ENCODE measurements at places on chromosomes 4 and X.

DNA sequence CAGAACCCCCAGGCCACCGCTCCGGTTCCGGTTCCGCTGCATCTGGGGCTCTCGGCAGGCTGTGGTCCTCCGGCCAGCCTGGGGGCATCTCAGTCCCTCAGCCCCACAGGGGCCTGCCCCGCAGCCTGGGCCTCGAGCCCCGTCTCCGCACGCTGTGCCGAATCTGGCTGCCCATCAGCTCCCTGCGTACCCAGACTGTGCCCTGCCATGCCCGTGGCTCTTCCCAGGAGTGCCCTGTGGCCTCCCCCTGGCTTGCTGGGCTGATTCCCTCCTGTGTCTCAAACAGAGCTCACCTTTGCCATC lies 830 bp upstream of the MSANTD1 start:
- no peak for DNase-seq

DNA sequence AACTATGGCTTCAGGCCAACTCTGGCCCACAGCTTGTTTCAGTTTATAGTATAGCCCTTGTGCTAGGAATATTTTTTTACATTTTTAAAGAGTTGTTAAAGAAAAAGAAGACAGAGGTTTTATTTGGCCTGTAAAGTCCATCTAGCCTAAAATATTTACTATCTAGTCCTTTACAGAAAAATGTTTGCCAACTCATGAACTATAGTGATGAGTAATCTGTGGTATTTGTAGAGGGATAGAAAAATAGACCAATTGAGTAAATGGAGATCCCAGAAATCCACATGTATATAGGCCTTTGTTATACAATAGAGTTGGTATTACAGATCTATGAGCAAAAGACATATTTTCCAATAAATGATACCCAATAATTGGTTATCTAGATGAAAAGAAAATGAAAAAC lies 288.7 kb downstream of the PRDM5 start:
- no peak for DNase-seq

DNA sequence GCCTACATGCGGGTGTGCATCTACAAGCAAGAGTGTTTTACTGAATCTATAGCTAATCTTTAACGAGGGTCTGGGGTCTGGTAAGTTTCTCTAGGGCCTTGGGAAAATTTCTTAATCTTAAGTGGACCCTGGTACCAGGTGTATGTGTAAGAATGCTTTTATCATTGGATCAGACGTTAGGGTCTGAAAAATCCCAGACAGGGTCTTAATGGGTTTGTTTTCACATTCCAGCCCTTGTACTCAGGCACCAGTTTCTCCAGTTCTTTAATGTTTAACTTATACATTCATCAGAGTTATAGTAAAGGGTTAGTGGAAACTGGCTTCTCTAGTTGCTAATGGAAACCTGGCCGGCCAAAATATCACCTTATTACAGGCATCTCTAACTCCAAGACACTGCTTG lies 11.6 kb downstream of the MAGEB16 start:
- DNase-seq = no peak

DNA sequence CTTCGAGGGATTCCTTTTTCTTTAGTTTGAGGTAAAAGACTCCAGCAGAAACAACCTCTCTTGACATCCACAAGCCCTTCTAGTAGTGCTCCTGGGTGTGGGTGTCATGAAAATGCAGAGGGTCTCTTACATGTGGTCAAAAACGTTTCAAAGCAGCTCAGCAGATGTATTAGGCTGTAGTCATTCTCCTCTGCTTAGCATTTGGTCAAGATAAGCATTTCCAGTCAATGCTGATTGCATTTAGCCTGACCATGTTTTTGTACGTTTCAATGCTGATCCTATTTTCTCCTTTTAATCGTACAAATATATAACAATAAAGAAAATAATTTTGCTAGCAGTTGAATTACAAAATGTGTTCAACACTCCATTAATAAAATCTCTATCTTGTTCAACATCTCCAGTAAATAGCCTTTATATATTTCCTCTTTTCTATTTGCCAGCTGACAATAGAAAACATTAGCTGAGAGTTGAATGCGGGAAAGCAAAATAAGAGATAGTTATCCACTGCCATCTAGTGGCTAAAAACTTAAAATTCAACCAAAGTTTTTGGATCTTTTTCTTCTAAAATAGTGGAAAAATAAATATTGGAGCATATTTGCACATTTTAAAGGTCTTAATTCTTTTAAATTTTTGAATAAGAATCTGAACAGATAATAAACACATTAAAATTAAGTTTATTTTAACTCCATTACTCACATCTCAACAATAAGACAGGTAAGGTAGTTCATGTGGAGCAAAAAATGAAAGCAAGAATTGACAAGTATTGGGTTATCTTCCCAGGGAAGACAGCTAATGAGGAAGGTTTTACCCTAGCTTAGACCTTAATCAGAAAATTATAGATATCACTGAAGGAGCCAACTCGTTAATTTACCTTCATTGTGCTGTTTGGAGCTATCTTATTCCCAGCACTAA lies 15.2 kb upstream of the PACRGL start:
- DNase-seq = no peak

GRCh38 chr4:33072298-33073089 lies 2352.3 kb downstream of the PCDH7 start:
- no peak for DNase-seq

- no peak for DNase-seq
These were observed 313.8 kb downstream of the CAMK2D start for GRCh38 chr4:113447769-113448168.

GRCh38 chrX:14013054-14013453 lies 16.6 kb downstream of the GEMIN8 start:
- DNase-seq = no peak

GRCh38 chr4:14184767-14185166 lies 557.2 kb upstream of the BOD1L1 start:
- no peak for DNase-seq

- peak; percentile 68 for DNase-seq
These were observed 5.6 kb downstream of the PNCK start for GRCh38 chrX:153667956-153668396.

- no peak for DNase-seq
These were observed 101.3 kb downstream of the LIMCH1 start for GRCh38 chr4:41639291-41639690.

DNA sequence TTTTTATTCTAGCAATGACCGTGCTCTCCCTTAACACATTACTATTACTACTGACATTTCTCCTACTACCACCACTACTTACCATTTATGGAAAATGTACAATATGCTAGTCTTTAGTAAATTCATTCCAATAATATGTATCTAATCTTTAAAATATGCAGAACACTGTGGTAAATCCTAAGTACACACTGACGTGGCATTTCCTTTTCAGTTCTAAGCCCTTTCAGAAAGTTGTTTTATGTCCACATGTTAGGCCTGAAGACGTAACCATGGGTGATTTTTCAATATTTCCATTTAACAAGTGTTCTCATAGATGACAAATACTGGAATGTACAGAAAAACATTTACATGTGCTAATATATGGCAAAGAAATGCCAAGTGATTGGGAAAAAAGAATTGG lies 268.6 kb upstream of the SLIT2 start:
- no peak for DNase-seq

- DNase-seq = no peak
These were observed 25.1 kb downstream of the DDX60 start for GRCh38 chr4:168293386-168293975.

- no peak for DNase-seq
These were observed 479.2 kb downstream of the GBA3 start for GRCh38 chr4:23171976-23172375.

GRCh38 chr4:83890816-83891215 lies 354.9 kb downstream of the GPAT3 start:
- DNase-seq = no peak

DNA sequence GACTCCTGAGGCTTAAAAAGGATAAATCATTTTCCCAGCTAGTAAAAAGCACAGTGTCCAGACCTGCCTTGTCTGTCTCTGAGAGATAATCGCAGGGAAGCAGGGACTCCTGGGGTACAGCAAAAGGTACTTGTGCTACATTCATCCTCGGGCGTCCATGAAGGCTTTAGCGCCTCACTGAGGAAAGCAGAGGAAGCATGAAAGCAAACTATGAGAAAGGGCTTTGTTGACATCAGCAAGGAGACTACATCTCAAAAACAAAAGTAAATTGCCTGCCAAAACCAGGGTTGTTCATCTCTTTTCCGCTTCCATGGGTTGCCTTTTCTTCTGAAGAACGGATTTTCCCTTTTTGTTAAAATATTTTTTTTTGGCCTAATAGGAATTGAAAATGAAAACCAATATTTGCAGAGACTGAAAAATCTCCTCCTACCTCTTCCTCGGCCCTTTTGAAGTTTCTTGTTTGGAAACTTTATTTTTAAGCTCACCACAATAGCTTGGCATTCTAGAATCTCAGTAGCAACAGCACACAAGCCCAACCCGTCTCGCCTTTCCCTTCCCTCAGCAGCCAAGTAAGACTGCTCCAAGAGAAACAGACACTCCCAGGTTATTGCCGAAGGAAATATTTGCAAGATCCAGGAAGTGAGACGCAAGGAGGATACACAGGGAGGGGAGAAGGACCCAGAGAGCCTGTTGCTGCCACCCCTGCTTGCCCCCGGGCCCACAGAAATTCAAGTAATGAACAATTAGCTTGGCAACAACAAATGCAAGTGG lies 148.3 kb upstream of the DGKK start:
- no peak for DNase-seq

- no peak for DNase-seq
These were observed 111.8 kb downstream of the ZNF518B start for GRCh38 chr4:10345381-10345784.

GRCh38 chr4:30716158-30716557 lies 4.0 kb upstream of the PCDH7 start:
- DNase-seq = no peak

DNA sequence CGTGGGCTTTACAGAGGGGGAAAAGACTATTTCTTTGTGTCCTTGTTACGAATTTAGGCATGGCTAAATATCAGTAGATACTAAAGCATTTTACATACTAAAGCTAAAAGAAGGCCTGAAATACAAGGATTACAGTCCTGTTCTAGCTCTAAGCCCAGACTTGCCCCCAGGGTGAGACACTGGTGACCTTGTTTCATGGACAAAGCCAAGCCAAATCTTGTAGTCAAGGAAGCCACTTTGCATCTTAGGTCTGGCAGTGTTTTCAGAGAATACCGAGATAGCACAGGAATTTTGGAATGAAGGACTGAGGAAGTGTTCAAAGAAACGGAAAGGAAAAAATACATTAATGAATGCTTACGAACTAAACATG lies 733 bp upstream of the G3BP2 start:
- DNase-seq = no peak

DNA sequence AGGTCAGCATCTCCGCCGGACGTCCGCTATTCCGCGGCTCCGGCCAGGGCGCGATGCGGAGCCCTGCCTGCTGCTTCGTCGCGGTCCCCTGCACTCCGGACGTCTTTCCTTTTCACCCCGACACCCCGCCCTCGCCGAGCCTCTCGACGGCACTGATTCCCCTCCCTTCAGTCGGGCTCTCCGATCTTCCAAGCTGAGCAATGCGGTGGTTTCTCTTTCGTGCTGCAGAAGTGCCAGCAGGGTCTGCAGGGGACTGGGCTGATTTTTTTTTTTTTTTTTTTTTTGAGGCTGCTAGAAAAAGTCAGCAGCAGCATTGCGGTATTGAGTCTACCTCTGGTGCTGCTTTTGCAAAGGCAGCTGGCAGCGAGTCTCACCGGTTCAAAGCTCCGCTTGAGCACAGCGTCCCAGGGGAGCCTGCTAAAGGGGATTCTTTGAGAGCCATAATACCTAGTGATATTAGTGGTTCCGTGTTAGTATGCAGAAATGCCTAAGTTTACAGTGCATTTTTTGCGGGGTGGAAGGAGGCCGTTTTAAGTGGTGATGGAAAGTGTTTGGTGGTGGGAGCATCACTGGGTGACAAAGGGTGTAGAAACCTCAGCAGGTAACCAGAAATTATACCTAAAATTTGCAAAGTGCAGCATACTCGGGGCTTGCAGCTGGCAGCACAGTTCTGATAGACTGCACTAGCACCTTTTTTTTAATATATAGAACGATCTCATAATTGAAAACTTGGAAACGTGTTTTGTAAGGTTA lies 969 bp downstream of the STIM2 start:
- DNase-seq = peak; percentile 74

GRCh38 chr4:53307819-53308780 lies 57.8 kb downstream of the SCFD2 start:
- no peak for DNase-seq

GRCh38 chr4:85929961-85930665 lies 429.7 kb downstream of the MAPK10 start:
- DNase-seq = peak; percentile 29

GRCh38 chr4:182885022-182885737 lies 32.0 kb downstream of the DCTD start:
- DNase-seq = no peak

GRCh38 chr4:163493643-163494359 lies 689 bp upstream of the TMA16 start:
- DNase-seq = no peak

- no peak for DNase-seq
These were observed 213.5 kb upstream of the GIMD1 start for GRCh38 chr4:106582103-106582502.

DNA sequence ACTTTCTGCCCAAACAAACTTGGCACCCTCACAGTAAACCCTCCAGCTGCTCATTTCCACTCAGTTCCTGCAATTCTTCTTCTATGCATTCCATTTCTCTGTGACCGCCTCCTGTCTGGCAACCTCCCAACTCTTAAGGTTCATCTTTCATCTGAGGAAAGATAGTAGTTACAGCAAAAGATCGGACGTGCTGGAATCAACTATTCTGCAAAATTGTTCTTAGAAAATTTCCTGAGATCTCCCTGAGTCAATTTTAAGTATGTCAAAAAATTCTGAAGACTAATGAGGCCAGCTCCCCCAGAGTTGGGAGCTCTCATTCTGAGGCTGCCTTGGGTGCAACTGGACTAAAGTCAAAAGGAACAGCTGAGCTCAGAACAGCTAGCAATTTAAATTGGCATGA lies 1026.0 kb downstream of the ADGRL3 start:
- DNase-seq = no peak

GRCh38 chr4:109574931-109575804 lies 15.1 kb downstream of the MCUB start:
- peak; percentile 50 for DNase-seq

- DNase-seq = no peak
These were observed 25.3 kb upstream of the RAB28 start for GRCh38 chr4:13509442-13509841.

- no peak for DNase-seq
These were observed 220.2 kb downstream of the SOWAHB start for GRCh38 chr4:76677571-76678326.

GRCh38 chr4:151801547-151802516 lies 41.0 kb upstream of the GATB start:
- DNase-seq = peak; percentile 47

DNA sequence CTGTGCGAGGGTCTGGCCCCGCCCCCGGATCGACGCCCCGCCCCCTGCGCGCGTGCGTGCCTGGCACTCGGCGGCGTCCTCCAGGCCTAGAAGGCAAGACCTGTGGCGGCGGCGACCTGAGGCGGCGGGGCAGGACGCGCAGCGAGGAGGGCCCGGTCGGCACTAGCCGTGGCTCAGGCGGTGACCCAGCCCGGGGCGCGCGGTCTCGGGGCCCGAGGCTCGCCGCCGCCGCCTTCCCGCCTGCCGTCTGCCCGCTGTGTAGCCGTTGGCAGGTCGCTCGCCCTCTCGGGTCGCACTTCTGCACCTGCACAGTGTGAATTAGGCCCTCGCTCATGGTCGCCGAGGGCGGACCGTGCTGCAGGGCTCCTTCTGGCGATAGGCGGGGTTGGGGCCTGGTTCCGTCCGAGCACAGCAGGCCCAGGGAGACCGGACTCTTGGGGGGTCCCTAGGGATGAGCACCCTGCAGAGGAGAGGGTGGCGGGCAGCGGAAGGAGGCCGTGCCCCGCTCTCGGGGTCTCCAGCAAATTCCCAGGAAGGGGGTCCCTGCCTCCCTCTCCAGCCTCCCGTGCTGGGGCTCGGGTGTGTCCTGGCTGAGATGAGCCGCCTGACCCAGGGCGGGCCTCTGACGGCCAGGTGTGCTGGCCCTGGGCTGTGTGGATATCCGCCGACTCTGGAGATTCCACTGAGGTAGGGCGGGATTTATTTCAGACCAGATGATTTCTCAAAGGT lies 557 bp upstream of the FAM53A start:
- DNase-seq = no peak
